ENCODE measurements at places on chromosomes 16 and 17.

DNA sequence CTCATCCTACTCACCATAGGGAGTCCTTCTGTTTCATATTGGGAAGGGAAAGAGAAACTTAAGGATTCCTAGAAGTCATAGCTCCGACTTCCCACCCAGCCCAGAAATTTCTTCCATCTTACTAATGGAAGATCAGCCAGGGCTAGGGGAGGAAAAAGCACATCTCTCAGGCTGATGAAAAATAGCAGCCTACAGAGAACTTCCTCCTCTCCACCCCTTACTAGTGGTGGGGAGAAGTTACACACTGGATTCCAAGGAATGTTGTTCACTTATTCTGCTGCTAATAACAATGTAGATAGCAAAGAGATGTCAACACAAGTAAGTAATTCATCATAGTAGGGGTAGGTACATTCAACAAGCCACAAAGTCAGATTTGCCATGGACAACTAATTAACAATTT is 94.4 kb downstream of the SPACA3 start:
- no peak for DNase-seq

DNA sequence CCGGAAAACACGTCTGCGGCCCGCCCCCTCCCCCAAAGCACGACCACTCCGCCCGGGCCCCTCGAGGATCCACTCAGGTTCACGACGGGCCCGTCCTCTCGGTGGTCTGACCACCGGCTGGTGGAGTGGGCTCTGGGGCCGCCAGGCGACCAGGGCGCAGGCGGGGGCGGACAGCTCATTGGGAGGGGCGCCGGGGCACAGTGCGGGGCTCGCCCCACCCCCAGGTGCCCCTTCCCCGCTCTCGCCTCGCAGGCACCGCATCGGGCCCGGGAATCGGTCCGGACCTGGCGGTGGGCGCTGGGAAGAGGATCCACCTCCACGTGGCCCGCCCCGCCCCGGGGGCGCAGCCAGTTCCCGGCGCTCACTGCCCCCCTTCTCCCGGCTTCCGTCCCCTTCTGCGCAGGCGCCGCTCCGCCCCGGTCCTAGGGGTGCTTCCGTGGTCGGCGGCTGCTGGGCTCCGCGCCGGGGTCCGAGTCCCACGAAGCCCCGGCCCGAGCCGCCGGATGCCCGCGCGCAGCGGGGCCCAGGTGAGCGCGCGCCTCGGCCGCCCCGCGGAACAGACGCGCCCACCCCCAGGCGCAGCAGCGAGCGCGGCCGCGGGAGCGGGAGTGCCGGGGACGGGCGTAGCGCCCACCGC is at the start of gene MPG:
MPG (plus strand) TSS at position 419 of the 637 bp plus-strand sequence; CDS start at position 504, 85 bp downstream.
- DNase-seq: peak; percentile 98

DNA sequence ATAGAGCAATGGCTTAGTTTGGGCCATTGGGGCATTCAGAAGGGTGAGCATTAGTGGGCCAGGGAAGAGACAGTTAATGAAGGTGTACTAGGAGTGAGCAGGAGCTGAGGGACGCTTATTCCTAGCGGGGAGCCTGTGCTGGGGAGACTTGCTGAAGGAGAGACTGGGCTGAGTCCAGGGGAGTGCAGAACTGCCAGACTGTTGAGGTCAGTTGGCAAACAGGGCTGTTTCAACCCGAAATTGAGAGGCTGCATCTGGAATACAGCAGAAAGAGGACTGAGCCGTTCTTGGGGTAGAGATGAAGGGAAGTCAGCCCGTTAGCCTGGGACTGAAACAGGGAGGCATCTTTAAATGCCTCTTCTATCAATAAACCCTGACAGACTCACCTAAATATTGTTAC is 33.2 kb downstream of the MAP2K6 start:
- no peak for DNase-seq

GRCh38 chr16:454397-454940 is 29.0 kb downstream of the RAB11FIP3 start:
- no peak for DNase-seq

DNA sequence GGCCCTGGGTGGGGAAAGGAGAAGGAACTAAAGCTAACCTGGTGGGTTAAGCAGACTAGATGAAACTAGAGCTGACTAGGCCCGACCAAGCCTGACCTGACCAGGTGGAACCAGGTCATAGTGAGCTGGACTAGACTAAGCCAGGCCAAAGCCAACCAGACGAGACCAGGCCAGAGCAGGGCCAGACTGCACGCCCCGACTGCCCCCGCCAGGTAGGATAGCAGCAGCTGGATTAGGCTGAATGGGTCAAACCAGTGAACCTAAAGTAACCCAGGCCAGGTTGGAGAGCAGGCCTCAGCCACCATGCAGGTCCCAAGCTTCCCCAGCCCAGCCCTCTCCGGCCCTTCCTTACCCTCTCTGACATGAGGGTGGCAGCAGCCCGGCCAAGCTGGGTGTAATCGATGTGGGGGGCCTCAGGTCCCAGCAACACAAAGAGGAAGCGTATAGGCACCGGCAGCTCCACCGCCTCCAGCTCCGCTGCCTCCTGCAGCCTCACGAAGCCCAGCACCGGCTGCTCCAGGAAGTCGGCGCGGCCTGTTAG is 9.1 kb downstream of the SLC4A1 start:
- no peak for DNase-seq

DNA sequence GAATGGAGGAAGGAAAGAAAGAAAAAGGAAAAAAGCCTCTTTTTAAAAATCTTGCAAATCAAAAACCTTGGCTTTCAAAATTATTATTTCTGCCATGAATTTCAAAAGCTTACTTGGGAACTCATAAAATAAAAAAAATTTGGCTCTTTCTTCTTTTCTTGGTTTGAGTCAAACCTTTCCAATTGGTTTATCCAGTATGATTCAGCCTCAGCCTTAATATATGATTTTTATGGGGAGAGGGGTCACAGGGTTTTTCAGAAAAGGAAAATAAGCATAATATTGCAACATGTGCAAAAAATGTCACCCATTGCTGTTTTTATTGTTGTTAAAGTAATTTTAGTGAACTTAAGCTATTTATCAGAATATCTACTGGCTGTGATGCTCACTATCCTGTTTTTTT is 31.2 kb upstream of the HAPSTR1 start:
- no peak for DNase-seq

GRCh38 chr16:58515871-58516767 is 802 bp downstream of the SETD6 start:
- DNase-seq: peak; percentile 67

- DNase-seq: no peak
Measured at GRCh38 chr16:56930486-56931270, 1.3 kb upstream of the HERPUD1 start.

- no peak for DNase-seq
Measured at GRCh38 chr17:73984941-73985340, 218.5 kb upstream of the RPL38 start.

DNA sequence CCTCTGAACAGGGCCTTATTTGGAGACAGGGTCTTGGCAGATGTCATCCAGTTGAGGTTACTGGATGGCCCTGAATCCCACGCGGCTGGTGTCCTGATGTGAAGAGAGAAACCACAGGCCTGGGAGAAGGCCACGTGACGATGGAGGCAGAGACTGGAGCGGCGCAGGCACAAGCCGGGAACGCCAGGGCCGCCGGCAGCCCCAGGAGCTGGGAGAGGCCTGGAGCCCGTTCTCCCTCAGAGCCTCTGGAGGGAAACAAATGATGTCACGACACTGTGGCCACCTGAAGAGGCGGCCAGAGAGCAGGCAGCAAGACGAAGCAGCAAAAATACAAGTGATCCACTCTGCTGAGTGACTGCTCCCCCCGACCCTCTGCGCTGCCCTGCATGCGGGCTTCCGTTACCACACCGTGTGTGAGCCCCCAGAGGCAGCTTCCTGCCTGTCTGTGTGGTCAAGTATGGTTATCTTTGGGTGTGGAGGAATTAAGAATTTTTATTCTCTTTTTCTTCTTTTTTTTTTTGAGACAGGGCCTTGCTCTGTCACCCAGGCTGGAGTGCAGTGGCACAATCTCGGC is 11.6 kb downstream of the CD7 start:
- no peak for DNase-seq

DNA sequence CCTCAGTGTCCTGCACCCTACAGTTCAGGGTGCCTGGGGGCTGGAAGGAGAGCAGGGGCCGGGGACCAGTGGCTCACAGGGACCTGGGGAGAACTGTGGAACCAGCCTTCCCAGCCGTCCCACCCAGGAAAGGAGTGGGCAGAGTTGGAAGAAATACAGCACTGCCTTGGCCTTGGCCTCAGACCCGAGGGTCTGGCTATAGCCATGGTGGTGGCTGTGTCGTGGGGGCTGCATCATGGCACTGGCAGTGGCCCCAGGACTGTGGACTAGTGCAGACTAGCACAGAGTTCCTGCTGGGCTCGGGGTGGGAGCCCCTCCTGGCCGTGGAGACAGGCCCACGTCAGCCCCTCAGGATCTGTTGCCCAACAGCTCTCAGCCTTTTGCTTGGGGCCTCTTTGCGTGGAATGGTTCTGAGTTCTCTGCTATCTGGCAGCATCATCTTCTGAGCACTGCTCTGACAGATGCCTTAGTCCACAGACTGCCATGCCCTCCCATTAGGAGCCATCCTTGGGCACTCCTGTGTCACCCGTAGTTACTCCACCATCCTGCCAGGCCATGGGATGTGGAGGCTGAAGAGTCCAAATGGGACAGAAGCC is 12.6 kb upstream of the DNASE1 start:
- no peak for DNase-seq

DNA sequence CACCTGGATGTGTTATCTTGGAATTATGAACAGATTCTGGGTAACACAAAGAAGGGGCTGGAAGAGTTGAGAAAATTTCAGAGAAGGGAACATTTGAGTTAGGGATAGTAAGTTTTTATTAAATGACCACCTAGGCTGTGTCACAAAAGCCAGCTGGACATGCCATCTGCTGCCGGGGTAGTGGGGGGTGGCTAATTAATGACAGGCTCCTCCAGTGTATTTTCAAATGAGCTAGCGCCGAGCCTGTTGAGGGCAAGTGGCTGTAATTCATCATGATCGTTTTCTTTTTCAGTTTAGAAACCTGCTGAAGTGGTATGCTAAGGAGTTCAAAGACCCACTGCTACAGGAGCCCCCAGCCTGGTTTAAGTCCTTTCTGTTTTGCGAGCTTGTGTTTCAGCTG is 6.2 kb downstream of the TMEM97 start:
- no peak for DNase-seq

DNA sequence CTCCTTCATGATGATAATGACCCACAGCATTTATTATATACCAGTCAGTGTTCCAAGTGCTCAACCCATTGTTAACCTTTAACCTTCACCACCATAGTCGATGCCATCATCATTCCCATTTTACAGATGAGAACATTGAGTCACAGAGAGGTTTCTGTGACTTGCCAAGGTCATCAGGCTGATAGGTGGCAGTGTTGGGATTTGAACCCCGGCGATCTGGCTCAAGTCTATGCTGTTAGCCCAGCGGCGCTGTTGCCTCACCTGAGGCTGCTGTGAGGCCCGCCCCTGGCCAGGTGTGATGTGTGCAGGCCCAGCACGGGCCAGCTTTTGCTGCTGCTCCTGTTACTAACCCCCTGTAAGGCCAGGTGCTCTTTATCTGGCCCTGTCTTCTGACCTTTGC is 101.2 kb downstream of the OR1D5 start:
- DNase-seq: no peak

GRCh38 chr17:44088254-44088653 is 17.7 kb downstream of the G6PC3 start:
- DNase-seq: no peak

DNA sequence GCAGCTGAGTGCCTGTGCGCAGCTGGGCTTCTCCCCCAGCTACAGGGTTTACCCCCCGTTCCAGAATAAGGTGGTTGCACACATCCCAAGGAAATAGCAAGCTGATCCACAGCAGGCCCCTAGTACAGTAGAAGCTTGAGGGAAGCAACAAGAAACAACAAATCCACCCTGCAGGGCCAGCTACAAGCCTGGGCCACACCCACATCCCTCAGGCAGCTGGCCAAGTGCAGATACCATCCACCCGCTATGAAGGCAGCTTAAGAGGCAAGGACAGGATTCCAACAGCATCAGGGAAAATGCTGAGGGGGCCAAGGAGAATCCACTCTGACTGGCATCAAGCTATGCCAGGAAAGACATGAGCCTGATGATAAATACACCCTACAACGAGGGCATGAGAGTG is 66.9 kb upstream of the RCVRN start:
- DNase-seq: no peak

DNA sequence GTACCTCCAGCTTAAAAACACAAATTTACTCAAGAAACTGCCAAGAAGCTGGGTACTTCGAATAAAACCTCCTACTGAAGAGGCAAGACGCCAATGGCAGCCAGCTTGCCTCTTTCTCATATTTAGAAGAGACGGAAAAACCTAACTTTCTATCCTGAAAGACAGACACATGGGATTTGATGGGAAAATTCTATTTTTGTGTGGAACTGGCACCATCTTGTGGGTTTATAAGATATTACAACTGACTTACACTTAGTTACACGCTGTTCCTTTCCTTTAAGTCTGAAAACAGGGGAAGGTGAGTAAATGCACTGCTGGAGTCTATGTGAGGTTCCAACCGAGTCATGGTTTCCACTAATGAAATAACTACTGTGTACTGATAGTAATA is 10.3 kb downstream of the ZNF18 start:
- DNase-seq: no peak

- no peak for DNase-seq
Measured at GRCh38 chr17:45954914-45955313, 44.1 kb upstream of the STH start.

DNA sequence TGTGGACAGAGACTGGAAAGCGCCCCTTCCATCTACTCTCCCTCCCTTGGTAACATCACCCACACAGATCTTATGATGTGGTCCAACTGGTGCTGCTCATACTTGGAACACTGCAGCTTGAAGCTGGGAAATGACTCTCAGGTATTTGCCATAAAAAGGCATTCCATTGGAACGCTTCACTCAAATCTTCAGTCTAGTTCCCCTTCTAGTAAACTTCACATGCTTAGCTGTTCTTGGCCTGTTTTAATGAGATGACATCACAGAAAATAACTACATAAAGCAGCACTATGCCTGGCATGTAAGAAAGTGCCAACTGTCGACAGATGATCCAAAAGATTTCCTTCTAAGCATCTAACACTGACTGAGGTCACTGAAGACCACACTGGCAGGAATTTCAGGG is 9.3 kb downstream of the ZNF263 start:
- DNase-seq: no peak

DNA sequence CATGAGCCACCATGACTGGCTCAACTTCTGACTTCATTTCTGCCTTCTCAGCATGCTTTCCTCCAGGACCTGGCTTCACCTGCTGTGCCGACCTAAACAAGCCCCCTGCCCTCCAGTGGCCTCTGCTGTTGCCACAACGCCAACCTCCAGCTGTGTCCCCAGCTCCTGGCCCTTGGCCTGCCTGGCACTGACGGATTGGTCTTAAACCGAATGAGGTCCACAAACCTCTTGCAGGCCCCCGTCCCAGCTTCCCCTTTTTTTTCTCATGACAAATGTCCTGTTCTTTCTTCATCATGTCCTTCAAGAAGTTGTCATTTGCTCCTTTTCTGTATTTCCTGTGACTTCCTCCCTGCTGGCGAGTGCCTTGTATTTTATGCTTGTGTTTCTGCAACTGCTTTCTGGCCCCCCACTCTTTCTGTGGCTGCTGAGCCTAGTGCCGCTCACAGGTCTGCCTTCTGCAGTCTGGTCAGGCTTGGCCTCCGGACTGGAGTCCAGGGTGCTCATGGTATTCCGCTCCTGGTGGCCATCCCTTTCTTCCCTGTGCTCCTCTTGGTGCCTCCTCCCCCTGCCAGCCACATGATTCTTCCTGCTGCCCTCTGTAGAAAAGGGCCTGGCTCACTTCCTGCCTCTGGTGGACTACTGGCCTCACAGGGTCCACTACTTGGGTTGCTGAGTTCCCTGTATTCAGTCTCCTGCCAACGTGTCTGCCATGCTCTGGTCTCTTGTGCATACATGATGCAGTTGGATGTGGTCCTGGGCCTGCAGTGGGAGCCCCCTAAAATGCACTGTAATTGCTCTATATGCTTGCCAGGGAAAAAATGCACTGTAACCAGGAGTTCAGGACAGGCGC is 2.9 kb downstream of the ATP6V0C start:
- DNase-seq: no peak

GRCh38 chr16:6177616-6178180 is 1080.1 kb upstream of the EEF2KMT start:
- no peak for DNase-seq
